ENCODE measurements at places on chromosomes 11 and 22.

- no peak for DNase-seq
Observed at GRCh38 chr11:58837707-58838388, 6.7 kb downstream of the GLYATL2 start.

- no peak for DNase-seq
Observed at GRCh38 chr11:73252577-73253191, 19.5 kb upstream of the P2RY6 start.

DNA sequence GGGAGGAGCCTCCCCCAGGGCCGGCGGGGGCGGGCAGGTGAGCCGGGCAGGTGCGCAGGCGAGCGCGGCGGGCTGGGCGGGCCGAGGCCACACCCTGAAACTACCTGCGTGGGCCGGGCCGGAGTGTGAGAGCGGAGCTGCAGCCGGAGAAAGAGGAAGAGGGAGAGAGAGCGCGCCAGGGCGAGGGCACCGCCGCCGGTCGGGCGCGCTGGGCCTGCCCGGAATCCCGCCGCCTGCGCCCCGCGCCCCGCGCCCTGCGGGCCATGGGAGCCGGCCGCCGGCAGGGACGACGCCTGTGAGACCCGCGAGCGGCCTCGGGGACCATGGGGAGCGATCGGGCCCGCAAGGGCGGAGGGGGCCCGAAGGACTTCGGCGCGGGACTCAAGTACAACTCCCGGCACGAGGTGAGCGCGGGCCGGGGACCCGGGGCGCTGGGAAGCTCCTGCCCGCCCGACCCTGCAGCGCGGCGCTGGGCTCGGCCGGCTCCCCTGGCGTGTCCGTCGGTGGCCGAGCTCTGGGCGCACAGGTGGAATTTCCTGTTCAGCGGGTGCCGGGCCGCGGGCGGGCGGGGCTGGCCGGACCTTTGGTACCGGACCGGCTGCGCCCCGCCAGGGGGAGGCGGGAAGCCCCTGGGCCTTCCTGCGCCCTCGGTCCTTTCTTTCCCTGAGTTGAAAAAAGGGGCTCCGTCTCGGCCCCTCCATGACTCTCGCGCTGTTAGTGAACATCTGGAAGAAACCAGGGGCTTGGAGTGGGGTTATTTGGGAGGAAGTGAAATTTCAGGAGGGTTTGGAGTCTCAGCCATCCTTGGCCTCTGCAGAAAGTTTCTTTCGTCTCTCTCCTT, at the start of gene ST14:
Gene ST14, plus strand, starts transcription at position 126 of the 841 bp plus-strand sequence. Its CDS starts 198 bp downstream, at position 324.
- DNase-seq, result no peak

DNA sequence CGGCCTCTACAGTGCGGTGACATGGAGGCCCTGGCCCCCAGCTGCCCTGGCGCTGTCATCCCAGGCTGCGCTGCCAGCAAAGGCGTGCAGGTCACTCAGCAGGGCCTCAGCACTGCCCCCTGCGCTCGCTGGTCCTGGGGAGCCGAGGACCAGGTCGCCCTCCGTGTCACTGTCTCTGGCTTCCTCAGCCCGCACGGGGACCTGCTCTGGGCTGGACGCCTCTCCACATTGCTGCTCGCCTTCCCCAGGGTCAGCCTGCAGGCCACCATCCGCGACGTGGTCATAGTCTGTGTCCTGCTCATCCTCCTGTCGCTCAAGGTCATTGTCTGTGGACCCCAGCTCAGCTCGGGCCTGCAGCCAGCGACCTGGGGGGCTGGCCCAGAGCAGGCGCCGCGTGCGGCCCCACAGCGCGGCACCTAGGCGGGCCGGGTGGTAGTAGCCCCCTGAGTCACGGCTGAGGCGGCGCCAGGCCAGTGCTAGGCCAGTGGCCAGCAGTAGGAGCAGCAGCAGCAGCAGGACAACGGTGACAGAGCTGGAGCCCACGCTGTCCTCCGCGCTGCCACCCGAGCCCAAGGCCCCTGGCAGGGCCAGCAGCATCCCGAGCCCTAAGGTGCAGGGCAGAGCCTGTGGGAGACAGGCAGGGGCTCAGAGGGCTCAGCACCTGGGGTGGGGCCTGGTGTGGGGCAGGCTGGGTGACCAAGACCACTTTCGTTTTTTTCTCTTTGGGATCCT, 1.6 kb downstream of the PTPRCAP start:
- DNase-seq, result no peak

GRCh38 chr11:67644472-67645418, 5.2 kb upstream of the TBX10 start:
- DNase-seq, result no peak

- no peak for DNase-seq
Observed at GRCh38 chr11:83571302-83571701, 285.1 kb upstream of the CCDC90B start.

DNA sequence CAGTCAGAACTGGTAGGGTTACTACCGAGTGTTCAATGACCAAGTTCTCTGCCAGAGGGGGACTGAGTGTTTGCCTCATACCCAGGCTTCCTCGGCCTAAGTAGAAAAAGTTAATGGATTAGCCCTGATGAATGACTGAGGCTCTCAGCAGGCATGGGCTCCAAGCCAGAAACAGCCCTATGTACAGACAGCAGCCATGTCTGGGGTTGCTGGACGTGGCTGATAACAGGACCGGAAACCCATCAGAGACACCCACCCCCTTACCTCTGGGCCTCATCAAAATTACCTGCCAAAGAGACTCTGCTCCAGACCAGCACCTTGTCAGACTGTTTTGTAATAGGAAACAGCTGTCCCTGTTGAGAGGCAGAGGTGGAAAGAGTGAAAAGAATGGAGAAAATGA, 351.4 kb downstream of the ETS1 start:
- no peak for DNase-seq

- DNase-seq, result peak; percentile 63
Observed at GRCh38 chr22:39439170-39439569, 17.6 kb upstream of the MGAT3 start.

DNA sequence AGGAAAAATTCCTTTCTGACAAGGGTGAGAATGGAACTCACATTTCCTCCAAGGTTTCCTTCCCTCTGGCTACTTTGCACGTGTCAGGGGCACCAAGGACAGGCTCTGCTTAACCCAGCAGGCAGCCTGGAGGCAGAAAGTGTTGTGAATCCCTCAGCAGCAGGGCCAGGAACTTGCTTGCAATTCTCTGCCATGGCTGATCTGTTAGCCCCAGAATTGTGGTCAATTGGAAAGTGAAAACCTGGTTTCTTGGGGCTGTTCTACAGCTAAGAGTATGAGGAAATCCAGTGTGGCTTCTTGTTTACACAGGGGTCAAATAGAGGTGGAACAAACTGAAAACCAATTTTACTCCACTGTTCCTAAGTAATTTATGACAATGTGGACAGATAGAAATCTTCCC, 38.3 kb upstream of the CEP295 start:
- DNase-seq, result no peak

DNA sequence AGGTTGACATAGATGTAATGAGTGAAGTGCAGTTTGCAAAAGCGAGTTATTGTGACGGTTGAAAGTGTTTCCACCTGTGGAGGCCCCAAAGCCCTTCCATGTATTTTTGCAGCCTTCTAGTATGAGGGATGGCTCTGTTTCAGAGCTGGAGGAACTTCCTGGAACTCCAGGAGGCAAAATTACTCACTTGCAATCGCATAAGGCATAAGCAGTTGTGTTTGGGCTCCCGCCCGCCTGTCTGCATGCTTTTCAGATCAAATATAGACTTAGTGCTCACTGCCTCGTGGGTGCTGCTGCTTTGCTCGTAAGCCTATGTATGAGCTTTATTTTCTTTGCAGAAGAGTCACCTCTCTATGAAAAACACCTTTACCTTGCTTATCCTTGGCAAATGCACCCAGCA, 146.8 kb upstream of the LARGE1 start:
- no peak for DNase-seq

DNA sequence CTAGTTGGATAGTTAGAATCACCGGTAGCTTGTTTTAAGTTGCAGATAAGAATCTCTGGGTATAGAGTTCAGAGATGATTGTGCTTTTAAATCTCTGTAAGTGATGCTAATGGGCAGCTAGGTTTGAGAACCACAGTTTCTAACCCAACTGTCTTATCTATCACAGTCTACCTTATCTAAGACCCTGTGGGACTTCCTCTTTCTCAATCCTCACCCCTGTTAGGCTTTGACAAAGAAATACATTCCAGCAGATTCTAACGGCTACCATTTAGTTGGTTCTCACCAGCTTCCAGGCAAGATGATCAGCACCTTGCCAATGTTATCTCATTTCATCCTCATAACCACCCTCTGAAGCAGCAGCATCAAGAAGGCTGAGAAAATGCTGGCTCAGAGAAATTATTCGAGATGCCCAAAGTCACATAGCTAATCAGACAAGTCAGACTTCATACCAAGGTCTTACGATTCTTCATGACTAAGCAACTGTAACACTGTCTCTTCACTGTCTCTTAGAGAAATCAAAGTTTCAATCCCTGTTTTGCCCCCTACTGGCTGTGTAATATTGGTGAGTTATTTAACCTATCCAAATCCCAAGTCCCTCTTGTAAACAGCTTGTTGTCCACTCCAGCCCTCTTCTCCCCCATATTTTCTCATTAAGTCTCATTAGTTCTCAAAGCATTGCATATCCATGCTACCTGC, 192.4 kb upstream of the API5 start:
- DNase-seq, result no peak

DNA sequence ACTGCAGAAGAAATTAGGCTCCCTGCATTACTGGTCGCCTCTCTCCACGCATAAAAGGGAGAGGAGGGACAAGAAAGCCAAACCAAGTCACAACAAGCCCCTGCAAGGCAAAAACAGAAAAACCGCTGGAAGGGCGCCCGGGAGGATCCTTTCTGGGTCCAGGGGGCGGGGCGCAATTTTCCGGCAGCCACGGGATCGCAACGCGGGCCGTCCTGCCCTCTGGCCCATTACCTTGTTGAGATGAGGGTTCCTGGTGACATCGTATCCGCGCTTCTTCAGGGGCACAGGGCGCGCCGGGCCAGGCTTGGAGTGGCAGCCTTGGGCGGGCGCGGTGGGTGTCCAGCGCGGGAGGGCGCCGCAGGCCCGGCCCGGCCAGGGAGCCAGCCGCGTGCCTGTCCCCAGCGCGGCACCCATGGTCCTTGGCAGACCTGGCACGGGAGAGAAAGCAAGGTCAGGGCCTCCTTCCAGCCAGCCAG, 847 bp downstream of the ME3 start:
- no peak for DNase-seq

- DNase-seq, result no peak
Observed at GRCh38 chr11:30585125-30585891, 845 bp downstream of the MPPED2 start.

- no peak for DNase-seq
Observed at GRCh38 chr11:93577286-93577685, 34.1 kb upstream of the SMCO4 start.

GRCh38 chr11:68584097-68584496, 100.2 kb upstream of the GAL start:
- peak; percentile 62 for DNase-seq

DNA sequence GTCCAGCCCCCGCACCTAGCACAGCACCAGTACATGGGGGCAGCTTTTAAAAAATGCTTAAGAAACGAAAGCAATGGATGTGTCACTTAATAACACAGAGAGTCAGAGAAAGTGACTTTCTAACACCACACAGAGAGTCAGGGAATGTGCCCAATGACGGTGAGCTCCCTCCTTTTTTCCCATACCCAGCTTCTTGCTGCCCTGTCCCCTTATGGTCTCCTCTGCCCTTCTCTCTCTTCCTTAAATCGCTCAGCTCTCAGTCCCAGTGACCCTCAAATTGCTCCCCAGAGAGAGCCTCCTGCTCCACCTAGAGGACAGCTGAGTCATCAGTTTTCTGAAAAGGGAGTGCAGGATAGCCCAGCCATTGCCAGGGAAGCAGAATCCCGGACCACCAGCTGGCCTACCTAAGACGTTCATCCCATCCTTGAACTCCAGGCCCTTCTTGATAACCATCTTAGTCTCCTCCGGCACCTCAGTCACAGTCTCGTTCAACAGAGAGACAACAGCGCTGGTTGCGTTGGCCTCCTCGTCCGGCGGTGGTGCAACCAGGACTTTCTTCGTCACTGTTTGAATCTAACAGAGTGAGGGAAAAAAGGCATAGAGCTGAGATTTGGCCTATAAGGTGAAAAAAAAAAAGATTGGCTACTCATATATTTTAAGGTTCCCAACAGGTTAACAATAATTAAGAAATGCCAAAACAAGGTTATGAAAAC, 113.5 kb downstream of the SLC1A2 start:
- DNase-seq, result no peak

DNA sequence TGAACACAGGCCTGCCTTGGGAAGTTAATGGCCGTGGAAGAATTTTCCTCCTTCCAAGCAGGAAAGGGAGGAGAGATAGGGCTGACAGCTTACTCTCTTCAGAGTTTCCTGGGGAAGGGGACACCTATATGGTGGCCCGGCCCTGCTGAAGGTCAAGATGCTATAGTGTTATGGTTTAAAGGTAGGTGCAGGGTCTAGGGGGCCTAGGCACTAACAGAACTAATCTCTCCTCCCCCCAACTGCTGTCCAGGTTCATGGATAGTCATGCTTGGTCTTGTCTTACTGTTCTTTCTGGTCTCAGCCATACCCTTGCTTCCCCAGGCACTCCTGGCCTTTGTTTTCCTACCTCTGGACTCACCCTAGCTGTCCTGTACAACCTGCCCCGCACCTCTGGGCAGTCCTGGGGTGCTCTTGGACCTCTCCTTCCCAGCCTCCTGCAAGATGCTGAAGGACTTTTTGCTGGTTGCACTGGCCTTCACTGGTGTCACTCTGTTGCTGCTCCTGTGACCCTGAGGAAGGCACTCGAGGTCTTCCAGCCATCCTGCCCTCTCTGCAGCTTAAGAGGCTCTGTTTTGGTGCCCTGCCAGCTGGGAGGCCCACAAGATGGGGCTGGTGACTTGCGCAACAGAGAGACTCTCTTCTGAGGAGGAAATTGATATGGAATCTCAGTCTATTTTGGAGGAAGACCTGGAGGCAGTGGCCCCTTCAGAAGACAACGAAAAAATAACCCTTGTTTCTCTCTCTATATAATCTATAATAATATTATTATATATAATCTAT, 17.9 kb downstream of the SEC14L3 start:
- DNase-seq, result peak; percentile 60

GRCh38 chr11:24386546-24387397, 110.1 kb upstream of the LUZP2 start:
- DNase-seq, result no peak
